Fibroblast of lung (primary cell): ENCODE measurements at places on chromosomes 4 and X.

DNA sequence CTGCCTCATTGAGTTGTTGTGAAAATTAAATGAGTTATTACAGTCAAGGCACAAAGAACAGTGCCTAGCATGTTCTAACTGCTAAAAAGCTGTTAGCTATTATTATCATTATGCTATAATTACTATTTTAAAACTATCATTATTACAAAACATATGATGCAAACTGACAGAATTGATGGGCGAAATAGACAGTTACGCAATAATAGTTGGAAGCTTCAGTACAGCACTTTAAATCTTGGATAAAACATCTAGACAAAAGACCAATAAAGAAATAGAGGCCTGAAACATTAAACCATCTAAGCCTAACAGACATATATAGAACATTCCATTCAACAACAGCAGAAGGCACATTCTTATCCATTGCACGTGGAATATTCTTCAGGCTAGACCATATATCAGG is 73.0 kb downstream of the TAB3 start:
- DNase-seq, result no peak

GRCh38 chr4:76376534-76376933 is 44.4 kb downstream of the CCDC158 start:
- no peak for DNase-seq

GRCh38 chr4:119508281-119508680 is 120.3 kb downstream of the PDE5A start:
- peak; percentile 60 for DNase-seq

- DNase-seq, result peak; percentile 2
Measured at GRCh38 chr4:166386491-166387360, 513.7 kb downstream of the TLL1 start.

GRCh38 chr4:131603705-131604104 is 1545.4 kb upstream of the PCDH10 start:
- no peak for DNase-seq

DNA sequence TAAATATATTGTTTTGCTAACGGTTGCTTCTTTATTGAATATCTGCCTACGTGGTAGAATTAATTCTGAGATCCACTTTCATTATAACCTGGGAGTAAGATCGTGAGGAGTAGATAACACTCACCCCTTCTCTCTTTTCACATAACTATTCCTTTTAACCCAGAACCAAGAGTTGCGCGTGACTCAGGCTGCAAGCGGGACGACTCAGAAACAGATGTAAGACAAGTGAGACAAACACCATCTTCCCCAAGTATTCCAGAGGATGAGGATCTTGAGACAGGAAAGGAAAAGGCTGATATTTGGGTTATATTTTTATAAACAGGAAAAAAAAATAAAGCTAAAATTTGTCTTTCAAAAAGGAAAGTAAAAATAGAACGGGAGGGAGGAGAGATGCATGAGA is 318.8 kb upstream of the NOCT start:
- peak; percentile 25 for DNase-seq

DNA sequence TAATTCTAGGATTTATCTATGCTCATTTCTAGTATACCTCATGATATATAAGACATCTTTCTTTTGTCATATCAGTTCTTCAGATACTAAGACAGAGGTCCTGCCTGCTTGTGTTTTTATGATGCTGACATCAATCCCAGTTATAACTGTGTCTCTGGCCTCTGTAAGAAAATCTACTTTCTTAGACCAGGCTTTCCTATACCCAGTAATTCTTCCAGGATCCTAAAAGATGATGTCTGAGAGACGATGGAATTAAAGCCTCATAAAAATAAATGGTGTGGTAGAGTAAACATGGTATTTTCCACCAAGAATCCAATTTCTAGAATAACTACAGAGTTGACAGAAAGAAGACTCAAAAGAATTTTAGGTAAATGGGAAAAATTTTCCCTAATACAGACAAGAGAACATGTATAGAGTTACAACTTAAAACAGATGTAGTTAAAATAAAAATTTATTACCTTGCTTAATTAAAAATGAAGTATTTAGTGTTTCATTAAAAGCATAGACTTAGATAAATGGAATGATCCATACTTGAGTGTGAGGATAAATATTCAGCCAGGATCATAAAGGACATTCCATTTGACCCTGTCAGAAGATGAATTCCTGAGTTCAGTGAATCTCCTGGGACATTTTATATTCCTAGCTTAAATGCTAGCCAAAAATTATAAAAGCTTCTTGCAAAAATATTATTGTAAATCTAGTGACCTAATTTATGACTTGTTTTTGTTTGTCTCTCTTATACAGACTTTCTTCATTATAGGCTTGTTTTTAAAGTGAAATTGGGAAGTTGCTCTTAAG is 137.4 kb downstream of the PDLIM5 start:
- peak; percentile 34 for DNase-seq

DNA sequence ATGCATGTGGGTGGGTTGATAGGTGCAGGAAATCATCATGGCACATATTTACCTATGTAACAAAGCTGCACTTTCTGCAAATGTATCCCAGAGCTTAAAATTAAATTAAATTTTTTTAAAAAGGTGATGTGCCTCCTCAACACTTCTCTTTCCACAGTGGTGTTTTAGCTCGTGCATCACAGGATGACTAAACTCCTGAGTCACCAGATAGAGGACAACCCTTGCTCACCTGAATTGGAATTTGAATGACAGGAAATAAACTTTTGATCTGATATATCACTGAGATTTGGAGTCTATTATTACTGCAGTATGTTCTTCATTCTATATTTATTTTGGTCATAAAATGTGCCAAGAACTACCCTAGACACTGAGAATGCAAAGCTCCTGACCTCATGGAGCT is 185.3 kb downstream of the MAPK10 start:
- DNase-seq, result no peak

DNA sequence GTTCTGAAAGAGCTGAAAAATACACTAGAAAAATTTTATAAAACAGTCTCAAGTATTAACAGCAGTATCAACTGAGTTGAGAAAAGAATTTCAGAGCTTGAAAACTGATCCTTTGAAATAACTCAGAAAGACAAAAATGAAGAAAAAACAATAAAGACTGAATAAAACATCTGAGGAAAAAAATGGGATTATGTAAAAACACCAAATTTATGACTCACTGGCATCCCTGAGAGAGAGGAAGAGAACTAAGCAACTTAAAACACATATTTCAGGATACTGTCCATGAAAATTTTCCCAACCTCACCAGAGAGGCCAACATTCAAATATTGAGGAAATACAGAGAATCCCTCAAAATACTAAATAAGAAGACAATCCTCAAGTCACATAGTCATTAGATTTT is 22.9 kb downstream of the PABPC4L start:
- no peak for DNase-seq
